ENCODE measurements at places on chromosomes 12 and 14.
A peak's percentile ranks its signal among the peaks of the same experiment; 100 is the strongest.

GRCh38 chr12:26711569-26711968, 121.4 kb downstream of the ITPR2 start:
- DNase-seq = no peak

- no peak for DNase-seq
These were observed 4.6 kb downstream of the TMEM120B start for GRCh38 chr12:121717041-121717699.

DNA sequence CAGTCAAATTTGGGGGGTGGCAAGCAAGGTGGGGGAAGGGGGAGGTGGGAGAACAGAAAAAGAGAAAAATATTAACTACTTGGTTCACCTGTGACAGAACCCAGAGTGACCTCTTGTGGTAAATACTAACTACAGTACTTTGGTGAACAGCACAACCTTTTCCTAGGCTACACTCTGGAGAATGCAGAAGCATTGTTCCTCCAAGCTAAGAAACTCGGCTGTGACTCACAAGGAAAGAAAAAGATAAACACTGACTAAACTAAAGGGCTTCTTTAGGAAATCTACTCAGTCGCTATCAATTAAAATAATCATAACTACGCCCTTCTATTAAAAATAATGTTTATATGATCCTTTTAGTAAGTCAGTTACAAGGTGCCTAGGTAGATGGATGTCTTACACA, 5.4 kb downstream of the KCNH5 start:
- DNase-seq = peak; percentile 77

GRCh38 chr14:87080146-87080545, 912.8 kb downstream of the GALC start:
- no peak for DNase-seq

- DNase-seq = no peak
These were observed 34.7 kb downstream of the GPR19 start for GRCh38 chr12:12661086-12661856.

- no peak for DNase-seq
These were observed 46.5 kb downstream of the BTBD7 start for GRCh38 chr14:93286212-93286890.

- no peak for DNase-seq
These were observed 1.5 kb downstream of the SLIRP start for GRCh38 chr14:77709412-77709811.

DNA sequence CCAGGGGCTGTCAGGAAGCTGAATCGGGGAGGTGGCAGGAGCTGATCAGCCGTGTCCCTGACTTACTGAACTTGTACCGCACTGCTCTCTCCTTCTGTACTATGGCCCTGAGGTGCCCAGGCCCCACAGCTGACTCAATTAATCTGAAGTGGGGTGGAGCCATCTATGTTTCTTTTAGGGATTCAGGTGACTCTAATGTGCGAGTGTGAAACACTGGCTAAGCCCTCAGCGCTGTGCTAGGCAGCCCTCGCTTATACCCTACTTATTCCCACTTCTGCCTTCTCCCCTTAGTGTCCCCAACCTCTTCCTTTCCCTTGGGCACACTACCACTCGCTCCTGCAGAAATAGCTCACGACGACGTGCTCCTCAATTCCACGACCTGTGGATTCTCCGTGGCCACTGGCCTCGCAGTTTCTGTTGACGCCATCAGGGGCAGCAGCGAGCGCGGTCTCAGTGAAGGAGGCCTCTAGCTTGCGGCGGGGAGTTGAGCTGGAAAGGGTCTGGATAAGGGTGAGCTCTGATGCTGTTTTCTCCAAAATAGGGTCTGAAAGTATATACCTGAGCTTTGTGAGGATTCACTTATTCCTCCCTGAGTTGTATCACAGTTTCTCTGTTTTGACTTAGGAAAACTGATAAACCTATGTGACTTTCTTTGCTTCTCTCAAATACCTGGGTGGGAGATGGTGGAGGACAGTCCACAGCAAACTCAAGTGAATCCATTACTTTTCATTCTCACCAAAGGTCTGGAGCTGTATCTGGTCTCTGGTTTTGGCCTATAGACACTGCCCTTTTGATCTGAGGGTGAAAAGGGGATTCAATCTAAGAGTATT, 167.6 kb downstream of the SLC41A2 start:
- DNase-seq = no peak

GRCh38 chr12:115941362-115941761, 336.1 kb downstream of the MED13L start:
- no peak for DNase-seq

DNA sequence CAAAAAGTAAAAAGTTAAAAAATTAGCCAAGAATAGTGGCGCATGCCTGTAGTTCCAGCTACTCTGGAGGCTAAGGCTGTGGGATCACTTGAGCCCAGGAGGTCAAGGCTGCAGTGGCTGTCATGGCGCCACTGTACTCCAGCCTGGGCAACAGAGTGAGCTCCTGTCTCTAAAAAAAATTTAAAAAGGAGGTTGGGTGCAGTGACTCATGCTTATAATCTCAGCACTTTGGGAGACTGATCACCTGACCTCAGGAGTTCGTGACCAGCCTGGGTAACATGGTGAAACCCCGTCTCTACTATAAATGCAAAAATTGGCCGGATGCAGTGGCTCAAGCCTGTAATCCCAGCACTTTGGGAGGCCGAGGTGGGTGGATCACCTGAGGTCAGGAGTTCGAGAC, 8.2 kb upstream of the YLPM1 start:
- no peak for DNase-seq

DNA sequence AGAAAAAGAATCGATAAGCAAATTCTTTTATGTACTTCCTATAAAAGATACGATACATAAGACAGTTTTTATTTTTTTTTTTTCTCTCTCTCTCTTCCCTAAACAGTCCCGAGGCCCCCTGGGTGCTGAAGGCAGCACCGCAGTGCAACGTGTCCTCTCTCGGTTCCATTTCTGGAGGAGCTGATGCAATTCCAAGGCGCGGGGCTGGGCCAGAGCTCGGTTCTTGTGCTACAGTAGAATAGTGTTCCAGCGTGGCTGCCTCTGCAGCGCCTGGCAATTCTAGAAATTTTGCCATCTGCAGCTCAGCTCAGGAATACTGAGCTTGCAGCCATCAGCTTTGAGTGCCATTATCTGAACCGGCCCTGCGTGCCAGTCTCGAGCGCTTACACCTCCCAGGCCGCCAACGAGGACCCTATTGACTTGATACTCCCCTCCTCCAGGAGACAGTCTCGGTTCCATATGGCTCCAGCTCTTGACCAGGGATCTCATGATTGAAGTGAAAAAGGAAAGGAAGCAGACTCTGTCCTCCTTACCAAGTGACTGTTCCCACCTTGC, 630 bp downstream of the ALDH1L2 start:
- no peak for DNase-seq

DNA sequence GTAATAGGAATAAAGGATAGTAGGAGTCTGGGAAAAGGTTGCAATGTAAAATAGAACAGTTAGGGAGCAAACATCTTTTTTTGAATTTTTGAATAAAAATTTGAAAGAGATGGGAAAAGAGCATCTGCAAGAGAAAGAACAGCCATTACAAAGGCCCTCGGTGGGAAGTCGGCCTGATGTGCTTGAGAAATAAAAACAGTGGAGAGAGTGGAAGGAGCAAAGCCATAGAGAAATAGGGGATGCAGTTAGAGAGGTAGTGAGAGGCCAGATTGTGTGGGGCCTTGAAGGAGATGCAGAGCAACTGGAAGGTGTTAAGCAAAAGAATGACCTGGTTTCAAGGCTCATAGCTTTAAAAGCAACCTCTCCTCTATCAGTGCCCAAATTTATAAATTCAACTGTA, 409.8 kb downstream of the RERGL start:
- no peak for DNase-seq

- no peak for DNase-seq
These were observed 61.1 kb downstream of the NTF3 start for GRCh38 chr12:5493018-5493417.

DNA sequence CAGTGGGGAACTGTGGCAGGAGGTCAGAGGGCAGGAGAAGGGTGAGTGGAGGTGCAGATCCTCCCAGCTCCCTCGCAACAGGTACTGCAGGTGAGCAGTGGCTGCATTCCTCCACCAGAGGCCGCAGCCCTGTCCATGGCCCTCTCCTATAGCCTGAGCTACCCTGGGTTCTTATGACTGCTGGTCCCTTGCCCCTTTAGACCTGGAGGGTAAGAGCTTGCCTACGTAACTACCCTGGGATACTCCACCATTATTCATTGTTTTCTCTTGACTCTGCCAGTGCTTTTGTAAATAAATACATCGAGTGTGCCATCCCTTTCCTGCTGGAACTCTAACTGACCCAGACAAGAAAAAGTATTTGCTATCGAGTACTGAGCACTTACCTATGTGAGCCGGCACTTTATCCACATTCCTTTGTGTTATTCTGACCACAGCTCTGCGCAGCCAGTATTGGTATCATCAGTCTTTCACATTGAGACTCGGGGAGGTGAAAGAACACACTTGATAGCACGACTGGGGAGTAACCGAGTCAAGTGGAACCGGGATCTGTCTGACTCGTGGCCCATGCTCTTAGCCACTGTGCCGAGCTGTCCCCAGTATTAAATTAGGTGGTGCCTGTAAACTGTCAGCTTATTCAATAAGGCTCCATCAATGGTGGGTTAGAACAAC, 38.5 kb downstream of the LTBP2 start:
- no peak for DNase-seq

DNA sequence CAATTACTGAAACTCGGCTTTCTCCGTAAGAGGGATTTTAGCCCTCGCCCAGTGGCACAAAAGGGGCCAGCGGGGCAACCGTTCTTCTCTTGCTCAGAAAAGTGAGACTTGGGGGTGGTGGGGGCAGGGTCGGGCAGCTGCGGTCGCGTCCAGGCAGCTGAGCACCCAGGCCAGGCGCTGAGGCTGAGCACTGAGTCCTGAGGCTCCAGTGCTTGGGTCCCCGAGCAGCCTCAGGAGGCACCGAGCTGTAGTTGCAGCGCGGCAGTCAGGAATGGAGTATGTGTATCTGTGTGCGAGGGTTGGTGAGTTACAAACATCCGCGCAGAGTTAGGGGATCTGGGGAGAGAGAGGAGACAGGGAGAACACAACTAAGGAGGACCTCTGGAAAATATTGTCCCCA, 4.1 kb upstream of the HOXC6 start:
- no peak for DNase-seq

- DNase-seq = no peak
These were observed 114.8 kb downstream of the PLXNC1 start for GRCh38 chr12:94263011-94263811.

GRCh38 chr12:6842075-6842474, 1.4 kb downstream of the GNB3 start:
- DNase-seq = no peak

- no peak for DNase-seq
These were observed 9.3 kb downstream of the AMN start for GRCh38 chr14:102931580-102932285.

- DNase-seq = peak; percentile 68
These were observed 387 bp upstream of the GSC start for GRCh38 chr14:94770251-94770749.

DNA sequence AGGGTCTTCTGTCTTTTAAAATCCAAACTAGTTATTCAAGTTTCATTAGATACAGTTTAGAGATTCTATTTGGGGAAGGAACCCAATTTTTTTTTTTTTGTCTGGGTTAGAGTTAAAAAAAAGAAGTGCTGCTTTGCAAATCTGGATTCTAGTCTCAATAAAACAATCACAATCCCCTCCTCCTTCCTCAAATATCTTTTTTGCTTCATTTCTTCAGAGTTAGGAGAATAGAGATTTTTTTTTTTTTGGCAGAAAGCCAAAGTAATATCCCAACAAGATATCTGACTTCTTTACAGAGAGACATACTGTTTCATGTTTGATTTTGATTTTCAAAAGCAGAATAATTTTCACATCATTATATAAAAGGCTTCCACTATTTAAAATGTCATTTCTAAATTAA, 201.9 kb downstream of the FOXN3 start:
- no peak for DNase-seq

GRCh38 chr12:5520037-5520436, 88.1 kb downstream of the NTF3 start:
- DNase-seq = no peak

- DNase-seq = no peak
These were observed 17.1 kb downstream of the CATSPERB start for GRCh38 chr14:91714805-91715204.

DNA sequence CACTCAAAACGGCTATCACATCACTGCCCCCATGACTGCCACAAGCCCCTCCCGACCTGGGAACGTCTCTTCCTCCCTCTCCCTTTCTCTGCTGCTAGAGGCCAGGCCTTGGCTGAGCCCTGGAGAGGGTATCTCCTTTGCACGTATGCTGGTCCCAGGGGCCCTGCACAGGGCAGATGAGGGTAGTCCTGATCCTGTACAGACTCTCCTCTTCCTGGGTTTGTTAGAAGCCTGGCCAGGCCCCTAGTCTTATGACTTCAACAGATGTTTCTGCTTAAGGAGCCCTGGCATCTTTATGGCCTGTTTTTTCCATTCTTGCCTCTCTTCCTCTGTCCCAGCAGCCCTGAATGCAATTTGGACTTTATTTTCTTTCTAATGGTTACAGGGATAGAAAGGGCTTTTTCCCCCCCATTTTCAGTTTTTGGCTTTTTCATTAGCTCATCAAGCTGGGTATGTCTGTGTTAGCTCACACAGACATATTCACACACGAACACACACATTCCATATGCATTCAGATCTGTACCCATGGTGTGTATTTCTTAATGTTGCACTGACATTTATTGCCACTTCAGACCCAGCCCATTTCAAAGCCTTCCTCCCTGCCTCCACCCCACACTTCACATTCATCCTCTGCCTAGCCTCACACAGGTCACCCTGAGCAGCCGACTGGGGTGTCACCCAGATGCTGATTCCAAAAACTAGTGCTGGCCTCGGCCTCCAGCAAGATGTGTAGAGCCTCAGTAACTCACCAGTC, 203.2 kb downstream of the ZFP36L1 start:
- DNase-seq = no peak

DNA sequence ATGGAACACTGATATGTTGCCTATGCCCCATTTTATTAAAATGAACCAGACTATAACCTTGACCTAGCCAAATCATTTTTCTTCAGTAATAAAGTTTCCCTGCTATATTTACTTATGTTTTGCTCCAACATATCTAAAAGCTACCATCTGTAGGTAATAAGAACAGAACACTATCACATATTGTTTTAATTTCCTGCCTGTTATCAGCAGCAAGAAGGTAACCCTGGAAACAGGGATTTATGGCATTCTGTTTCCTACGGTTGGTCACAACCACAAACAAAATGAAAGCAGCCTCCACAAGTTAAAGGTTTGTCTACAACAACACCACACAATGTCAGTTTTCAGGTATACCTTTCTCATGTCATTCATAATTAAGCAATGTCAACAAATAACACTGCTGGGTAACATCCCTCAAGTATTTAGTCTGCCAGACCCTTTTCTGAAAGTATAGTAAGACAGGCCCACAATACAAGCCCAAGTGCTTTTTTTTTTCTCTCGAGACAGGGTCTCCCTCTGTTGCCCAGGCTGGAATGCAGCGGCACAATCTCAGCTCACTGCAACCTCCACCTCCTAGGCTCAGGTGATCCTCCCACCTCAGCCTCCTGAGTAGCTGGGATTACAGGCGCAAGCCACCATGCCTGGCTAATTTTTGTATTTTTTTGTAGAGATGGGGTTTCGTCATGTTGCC, 25.5 kb downstream of the GCH1 start:
- DNase-seq = no peak

DNA sequence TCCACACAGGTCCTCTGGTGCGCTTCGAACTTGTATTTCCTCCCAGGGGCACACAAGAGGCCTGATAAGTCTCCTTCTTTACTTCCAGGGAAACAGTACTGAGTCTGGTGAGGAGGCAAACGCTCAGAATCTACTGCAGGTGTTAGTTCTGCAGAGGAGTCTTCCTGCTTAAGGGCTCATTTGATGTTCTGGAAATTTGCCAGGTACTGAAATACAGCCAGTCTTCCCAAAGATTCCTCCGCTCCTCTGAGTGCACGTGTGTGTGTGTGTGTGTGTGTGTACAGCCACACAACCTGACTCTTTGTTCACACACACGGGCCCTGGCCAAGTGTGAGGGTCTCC, 92.0 kb downstream of the FBXL14 start:
- peak; percentile 52 for DNase-seq

- peak; percentile 86 for DNase-seq
These were observed 3.7 kb downstream of the TMEM253 start for GRCh38 chr14:21104448-21105060.
